ENCODE measurements at places on chromosomes 16 and 17.
A peak's percentile ranks its signal among the peaks of the same experiment; 100 is the strongest.

DNA sequence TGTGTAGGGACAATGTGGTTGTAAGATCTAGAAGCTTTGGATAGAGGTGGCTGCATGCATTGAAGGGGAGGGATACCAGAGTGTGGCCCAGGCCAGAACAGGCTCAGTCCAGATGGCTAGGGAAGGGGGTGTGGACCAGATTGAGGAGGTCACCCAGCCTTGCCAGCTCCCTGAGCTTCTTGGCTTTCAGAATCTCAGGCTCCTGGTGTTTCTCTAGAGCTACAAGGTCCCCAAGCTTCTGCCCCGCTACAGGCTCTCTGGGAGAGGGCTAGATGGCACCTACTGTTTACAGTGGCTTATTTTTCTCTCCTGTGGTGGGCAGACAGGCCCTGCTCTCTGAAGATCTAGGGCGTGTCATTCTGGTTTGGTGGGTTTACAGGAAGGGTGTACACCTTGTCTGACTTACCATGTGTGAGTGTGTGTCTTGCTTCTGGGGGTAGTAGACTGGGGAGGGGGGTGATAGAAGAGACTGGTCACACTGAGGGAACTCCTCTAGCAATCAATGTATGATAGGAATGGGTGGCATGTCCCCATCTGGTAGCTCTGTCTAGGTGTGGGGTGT is 1.1 kb downstream of the RARA start:
- no peak for DNase-seq

GRCh38 chr16:67763066-67763465 is 43.3 kb downstream of the RANBP10 start:
- no peak for DNase-seq

- no peak for DNase-seq
Observed at GRCh38 chr17:44146375-44147346, 4.9 kb downstream of the HROB start.

- no peak for DNase-seq
Observed at GRCh38 chr16:70746708-70747424, 54.1 kb downstream of the VAC14 start.

DNA sequence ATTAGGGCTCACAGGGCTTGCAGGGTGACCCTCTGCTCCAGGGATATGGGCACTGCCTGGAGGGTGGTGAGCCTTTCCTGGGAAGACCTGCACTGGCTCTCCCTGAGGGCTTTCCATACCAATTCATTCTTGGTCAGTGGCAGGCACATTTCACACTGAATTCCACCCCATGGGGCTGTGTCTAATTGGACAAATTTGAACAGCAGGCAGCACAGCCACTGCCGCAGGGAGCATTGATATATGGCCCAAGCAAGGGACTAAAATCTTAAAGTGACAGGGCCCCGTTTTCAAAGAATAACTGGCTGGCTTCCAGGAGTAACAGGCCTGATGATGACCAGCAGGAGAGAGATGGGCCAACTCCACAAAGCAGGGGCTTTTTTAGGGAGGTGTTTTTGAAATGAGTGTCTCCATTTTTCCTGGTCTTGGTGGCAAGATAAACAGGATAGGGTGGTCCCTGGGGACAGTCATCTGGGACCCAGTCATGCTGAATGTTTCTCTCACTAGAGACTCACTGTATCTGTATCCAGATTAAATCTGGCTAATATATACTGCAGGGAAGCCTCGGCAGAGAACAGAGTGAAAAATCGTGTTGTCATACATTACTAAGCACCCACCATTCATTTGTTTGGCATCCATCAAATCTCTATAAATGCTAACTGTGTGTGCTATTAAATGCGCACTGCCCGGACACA is 74.1 kb upstream of the TBX2 start:
- no peak for DNase-seq

DNA sequence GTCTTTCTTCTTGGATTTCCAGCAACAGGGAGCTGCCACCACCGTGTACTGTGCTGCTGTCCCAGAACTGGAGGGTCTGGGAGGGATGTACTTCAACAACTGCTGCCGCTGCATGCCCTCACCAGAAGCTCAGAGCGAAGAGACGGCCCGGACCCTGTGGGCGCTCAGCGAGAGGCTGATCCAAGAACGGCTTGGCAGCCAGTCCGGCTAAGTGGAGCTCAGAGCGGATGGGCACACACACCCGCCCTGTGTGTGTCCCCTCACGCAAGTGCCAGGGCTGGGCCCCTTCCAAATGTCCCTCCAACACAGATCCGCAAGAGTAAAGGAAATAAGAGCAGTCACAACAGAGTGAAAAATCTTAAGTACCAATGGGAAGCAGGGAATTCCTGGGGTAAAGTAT is 389.0 kb downstream of the MAF start:
- peak; percentile 52 for DNase-seq

Measured in Ammon's horn (tissue), 1 donor.